ENCODE measurements at places on chromosomes 12 and 14.

DNA sequence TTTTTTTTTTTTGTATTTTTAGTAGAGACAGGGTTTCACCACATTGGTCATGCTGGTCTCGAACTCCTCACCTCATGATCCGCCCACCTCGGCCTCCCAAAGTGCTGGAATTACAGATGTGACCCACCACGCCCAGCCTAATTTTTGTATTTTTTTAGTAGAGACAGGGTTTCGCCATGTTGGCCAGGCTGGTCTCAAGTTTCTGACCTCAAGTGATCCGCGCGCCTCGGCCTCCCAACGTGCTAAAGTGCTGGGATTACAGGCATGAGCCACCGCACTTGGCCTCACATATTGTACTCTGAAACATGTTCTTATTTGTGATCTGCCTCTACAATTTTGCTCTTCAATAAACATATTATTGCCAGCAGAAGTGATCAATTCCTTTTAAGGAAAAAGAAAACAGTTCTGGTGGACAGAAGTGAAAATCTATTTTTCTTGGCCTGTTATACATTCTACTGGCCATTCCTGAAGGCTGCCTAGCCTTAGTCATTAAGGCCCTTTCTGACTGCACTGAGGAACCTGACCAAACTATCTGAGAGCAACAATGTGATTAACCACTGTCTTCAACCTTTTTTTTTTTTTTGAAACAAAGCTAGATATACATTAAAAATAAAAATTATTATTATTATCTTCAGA is 36.1 kb downstream of the SNX6 start:
- no peak for DNase-seq

- no peak for DNase-seq
Measured at GRCh38 chr14:70707138-70708038, 65.7 kb downstream of the TTC9 start.

- DNase-seq, result no peak
Measured at GRCh38 chr14:90452366-90452765, 55.5 kb downstream of the CALM1 start.

DNA sequence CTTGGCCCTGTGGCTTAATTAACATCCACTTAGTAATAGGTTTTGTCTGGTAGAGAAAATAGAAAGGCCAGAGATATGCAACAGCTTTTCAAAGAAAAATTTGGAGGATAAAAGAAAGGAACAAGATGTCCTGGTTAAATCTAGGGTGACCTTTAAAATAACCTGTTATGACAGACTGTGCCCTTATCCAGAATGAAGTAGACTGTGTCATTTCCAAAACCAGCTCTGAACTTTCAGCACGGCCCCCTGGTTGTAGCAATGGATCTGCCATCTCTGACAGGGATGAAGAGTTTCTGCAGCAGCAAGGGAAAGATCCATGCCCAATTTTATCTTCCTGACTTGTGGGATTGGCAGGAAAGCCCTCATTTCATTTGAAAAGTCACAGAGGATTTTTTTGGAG is 5.1 kb downstream of the PLEKHG7 start:
- DNase-seq, result no peak

- no peak for DNase-seq
Measured at GRCh38 chr14:94180655-94181271, 6.6 kb downstream of the PPP4R4 start.

DNA sequence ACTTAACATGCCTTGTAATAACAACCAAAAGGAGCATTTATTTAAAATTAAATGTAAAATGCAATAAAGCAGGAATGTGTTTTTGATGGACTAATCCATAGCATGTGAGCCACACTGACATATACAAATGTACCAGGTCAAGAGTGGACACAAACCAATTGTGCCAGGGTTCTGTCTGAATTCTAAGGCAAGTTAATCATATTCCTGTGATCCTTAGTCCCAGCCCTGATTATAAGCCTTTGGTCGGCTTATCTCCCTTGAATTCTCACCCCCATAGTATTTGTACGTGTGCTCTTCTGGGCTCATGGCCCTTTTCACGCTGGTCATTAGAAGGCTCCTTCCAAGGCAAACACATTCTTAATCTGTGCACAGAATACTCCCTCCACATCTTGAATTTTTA is 10.6 kb upstream of the SRSF5 start:
- no peak for DNase-seq

DNA sequence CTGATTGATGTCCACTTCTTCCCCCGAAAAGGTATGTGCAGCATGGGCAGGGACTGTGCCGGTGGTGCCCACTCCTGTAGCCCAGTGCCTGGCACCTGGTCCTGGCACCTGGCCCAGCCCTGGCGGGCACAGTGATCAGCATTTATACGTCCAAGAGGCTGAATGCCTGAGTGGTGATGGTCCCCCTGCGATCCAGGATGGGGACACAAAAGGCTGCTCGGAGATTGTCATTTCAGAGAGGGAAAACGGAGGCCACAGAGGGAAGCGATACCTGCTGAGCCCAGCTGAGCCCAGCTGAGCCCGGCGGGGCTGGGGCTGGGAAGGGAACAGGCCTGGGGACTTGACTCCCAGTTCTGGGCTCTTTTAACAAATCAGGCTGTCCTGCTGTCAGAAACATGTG is 55.8 kb downstream of the PRIMA1 start:
- DNase-seq, result no peak

DNA sequence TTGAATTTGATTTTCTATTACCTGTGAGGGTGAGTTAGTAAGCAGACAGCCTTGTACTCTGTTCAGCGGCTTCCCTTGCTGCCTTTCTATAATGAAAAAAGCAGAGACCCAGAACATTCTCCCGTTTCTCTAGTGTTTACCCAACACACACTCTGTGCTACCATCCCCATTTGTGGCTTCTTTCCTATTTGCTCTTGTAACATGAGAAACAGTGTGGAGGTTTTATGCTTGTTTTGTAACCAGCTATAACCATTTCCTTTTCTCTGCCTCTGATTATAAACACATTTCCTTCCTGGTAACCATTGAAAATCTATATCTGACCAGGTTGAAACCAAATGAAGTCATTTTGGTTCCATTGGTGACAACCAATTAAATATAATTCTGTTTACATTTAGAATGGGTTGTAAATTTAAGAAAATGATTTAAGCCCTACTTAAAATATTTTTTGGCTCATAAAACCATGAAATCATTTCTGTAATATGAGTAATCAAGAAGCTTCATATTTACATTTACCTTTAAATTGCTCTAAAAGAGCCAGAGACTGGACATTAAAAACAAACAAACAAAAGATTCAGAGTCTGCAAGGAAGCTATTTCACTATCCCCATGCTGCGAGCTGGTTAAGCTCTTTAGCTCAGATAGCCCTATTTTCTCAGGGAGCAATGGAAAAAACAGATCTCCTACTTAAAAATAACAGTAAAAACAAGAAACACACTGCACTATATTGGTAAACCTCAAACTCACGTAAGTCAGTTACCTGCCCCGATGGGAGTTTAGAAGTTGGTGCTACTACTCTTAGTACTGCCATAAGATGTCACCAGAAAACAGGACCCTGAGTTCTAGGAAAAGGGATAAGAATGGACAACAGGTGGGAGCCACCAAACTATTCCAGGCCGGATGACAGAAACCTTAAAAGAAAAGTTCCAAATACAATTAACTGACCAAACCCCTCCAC is 206.5 kb upstream of the EEA1 start:
- DNase-seq, result no peak

- no peak for DNase-seq
Measured at GRCh38 chr12:22321638-22322037, 12.9 kb downstream of the ST8SIA1 start.

DNA sequence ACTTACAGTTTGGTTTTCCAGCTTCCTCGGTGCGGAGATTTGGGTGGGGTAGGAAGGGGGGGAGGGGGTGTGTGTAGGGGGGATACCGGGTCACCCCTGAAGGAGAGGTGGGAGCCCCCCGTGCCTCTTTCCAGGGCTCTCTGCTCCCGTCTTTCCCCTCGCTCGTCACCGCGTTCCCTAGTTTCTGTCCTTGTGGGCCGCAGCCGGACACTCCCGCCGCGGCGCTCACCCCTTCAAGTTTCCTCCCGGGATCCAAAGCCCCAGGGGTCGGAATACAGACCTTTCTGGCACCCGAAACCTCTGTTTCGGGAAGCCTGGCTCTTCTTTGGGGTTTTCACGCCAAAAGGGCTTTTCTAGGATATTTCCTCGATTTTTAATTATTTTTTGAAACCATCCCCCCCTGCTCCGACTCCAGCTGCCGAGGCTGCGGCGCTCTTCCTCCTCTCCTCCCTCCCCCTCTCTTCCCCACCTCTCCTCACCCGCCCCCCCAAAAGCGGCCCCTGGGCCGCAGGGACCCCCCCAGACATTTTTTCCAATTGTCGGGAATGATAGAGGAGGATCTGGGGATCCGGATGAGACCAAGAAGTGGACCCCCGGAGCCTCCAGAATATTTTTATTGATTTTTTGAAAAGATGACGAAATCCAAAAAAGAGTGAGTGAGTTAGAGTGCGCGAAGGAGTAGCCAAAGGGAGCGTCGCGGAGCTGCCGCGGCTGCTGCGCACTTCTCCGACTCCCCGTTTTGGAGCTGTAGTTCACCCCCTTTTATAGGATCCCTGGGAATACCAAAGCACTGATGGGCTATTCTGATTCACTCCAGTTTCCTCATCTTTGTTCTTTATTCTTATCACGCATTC is 1.7 kb downstream of the CCND2 start:
- no peak for DNase-seq

Measured in stimulated activated CD4-positive, alpha-beta T cell treated with anti-CD3 and anti-CD28 coated beads, TNF-alpha, amount 100 ng/mL, for 24 hours (primary cell).